Memory B cell (primary cell): ENCODE measurements at places on chromosomes 12 and 14.

GRCh38 chr14:32014057-32014456 lies 63.0 kb upstream of the ARHGAP5 start:
- no peak for DNase-seq

GRCh38 chr14:106831322-106831720 lies 1304.9 kb downstream of the TMEM121 start:
- peak; percentile 81 for DNase-seq

GRCh38 chr14:49691031-49691430 lies 1.9 kb upstream of the KLHDC1 start:
- no peak for DNase-seq

- no peak for DNase-seq
These were observed 5.7 kb upstream of the RABGGTA start for GRCh38 chr14:24277071-24277470.

GRCh38 chr14:59176765-59177164 lies 11.7 kb upstream of the DAAM1 start:
- DNase-seq: no peak

DNA sequence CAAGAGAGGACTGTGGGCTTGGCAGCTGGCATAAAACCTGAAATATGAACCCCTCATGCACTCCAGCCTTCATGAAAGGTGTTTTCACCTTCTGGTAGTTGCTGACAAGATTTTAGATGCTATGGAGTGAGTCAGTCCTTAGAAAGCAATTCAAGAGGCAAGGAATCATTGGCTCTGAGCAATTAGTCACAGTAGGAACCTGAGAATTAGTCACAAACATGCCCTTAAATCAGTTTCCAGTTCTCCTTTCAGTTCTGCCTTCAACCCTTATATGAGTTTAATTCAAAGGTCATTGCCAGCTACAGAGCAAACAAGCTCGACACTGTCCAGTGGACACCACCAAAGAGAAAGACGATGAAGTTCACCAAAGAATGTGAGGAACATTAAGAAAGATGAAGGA lies 472.3 kb downstream of the GLT1D1 start:
- no peak for DNase-seq

DNA sequence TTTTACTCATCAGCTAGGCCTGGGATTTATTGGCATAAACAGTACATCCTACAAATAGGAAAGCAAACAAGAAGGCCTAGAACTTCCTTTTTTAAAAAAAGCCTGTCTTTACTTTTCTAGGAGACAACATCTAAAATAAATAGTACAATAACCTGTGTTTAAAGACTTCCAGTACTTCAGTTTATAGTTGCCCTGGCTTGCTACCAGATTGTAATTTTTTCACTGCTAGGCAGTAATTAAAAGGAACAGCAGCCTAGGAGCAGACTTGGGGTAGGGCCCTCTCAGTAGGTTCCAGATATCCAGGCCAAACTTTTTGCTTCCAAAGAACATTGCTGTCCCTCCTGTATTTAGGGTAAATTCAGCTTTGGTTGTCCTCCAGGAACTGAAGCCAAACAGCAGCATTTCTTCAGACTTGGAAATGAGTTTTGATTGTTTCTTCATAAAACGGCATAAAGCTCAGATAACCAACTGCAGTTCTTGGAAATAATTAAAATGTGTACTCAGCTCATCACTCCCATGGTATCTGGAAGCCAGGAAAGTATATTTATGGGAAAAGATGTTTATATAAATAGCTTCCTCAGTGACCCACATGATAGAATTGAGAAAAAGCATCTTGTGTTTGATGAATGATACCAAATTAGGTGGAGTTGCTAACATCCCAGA lies 61.7 kb downstream of the PPP1R36 start:
- DNase-seq: no peak

DNA sequence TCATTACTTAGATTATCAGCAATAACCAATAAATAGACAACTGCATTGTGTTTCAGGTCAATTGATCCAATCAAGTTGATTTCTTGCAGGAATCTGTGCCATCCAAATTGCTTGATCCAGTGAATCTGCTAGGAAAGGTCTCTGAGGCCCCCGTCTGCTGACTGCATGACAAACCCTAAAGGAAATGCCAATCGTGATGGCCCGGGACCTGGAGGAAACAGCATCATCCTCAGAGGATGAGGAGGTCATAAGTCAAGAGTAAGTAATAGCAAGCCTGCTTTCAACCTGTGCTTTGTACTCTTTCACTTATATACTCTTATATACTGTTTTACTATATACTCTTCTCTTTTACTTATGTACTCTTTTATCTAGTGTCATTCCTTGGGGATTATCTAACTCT lies 1.9 kb downstream of the TTLL5 start:
- no peak for DNase-seq

- no peak for DNase-seq
These were observed 100.7 kb downstream of the ZFC3H1 start for GRCh38 chr12:71562676-71563595.

DNA sequence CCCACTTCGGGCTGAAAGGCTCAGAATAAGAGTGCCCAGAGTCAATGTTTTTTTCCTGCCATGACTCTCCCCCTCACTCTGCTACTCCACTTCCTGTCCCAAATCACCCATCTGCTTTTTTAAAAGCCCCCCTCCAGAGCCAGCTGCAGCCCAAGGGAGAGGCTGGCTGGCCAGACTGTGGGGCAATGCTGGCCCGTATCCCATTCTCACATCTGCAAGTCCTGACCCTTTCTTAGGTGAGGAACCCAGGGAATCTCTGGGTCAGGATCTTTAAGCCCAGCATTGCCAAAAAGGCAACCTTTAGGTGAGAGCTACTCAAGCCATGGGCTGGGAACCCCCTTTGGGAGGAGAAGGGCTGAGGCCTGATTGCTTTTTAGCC lies 1.7 kb upstream of the ITGA5 start:
- DNase-seq: no peak

- no peak for DNase-seq
These were observed 123.5 kb upstream of the BCL2L14 start for GRCh38 chr12:11947213-11947612.

DNA sequence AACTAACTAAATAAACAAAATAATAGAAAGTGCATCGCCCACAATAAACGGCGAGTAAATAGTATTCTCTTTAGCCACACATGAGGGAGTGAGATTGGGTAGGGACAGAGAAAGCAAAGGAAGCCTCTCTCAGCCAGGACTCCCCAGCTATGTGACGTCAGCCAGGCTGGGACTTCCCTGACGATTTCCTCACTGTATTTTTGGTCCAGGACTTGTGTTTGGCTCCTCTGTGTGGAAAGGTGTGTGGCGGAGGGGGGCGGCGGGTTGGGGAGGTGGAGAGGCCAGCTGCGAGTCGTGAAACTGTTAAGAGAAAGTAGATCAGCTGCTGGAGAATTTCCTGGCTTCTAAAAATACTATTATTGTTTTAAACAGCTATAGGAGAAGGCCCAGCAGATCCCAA lies 1124.6 kb downstream of the AACS start:
- no peak for DNase-seq

- DNase-seq: no peak
These were observed at the start of gene MYO1H for GRCh38 chr12:109347589-109347988. Gene MYO1H, plus strand, starts transcription at chr12:109347900. Its CDS starts 61 bp downstream, at chr12:109347961.

GRCh38 chr14:84465880-84466279 lies 1064.1 kb upstream of the FLRT2 start:
- no peak for DNase-seq

DNA sequence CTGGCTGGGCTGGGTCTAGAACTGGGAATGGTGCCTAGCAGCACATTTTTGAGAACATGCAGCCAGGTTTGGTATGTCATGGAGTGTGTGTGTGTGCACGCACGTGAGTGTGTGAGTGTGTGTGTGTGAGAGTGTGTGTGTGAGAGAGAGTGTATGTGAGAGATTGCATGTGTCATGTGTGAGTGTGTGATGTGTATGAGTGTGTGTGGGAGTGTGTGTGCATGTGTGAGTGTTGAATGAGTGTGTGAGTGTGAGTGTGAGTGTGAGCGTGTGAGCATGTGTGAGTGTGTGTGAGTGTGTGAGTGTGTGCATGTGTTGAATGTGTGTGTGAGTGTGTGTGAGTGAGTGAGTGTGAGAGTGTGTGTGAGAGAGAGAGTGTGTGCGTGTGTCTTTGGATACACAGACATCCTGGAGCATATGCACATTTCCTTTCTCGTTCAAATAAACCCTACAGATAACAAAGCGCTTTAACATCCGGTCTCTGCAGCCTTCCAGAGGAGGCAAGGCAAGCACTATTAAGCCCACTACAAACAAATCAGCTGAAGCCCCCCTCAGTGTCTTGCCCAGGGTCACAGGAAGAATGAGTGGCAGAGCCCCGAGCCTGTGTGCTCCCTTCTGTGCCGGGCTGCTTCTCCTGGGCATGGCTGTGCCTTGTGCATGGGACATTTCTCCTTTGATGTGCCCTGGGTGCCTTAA lies 108.7 kb upstream of the ETV6 start:
- DNase-seq: no peak

DNA sequence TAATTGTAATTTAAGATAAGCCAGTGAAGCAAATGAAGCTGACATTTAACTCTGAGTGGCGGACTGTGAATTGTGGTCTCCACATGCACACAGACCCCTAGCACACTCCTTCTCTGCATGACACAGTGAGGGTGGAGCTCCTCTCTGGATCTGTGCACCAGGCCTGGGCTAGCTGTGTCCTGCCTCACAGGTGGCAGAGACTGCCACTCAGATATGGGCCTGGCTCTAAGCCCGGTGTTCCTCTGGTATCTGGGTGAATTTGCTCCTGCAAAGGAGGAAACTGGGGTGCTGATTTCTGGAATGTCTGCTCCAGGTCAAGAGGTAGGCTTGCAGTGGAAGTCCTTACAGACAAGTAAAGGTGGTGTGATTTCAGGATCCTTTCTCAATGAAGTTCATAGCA lies 282.4 kb downstream of the FOXN3 start:
- DNase-seq: no peak

DNA sequence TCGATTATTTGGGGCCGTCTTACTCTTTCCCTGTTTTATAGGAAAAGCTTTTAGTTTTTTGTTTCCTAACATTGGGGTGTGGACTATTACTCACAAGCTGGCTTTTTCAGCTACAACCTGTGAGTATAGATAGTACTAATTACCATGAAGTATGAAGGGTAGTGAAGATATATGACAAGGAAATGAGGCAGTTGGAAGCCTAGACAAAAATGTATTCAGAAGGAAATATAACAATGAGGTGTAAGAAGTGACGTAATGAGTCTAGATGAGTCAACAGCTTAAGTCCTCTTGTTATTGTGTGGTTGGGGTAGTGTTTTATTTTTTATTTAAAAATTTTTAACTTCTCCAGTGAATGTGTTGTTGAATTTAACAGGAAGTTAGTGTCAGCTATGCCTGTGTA lies 804.5 kb downstream of the NRXN3 start:
- no peak for DNase-seq

- no peak for DNase-seq
These were observed 74.1 kb downstream of the NUAK1 start for GRCh38 chr12:106064721-106065021.

DNA sequence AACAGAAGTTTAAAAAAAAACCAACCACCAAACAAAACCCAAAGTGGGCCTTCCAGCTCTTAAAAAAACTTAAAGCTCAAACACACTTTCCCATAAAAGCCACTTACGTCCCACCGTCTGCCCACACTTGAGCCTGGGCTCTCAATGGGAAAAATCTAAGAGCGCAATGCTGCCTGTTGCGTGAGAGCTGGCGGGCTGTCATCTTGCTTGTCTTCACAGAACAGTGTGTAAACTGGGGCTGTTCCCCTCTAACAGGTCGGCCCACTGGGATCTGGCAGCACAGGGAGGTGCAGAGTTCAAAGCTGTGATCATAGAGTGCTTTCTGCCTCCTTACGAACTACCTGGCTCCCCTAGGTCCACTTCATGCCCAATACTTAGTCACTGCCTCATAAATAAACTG lies 80.0 kb downstream of the DICER1 start:
- DNase-seq: no peak

GRCh38 chr12:51345681-51346080 lies 798 bp downstream of the CELA1 start:
- no peak for DNase-seq

- DNase-seq: no peak
These were observed 134.2 kb downstream of the SMOC1 start for GRCh38 chr14:70013271-70013873.

- DNase-seq: no peak
These were observed 33.4 kb upstream of the TXNRD1 start for GRCh38 chr12:104182144-104182543.

DNA sequence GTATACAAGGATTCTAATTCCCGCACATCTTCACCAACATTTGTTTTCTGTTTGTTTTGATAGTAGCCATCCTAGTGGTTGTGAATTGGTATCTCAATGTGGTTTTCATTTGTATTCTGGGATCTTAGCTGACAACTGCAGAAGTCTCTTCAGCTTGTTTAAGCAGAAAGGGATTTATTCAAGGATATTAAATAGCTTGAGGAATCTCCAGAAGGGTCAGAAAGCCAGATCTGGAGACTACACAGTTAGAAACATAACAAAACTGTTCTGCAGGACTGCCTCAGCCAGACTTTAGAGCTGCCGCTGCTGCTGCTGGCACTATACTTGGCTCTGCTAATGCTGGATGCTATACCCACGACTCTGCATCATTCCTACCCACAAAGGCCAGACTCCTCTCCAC lies 13.4 kb upstream of the CDKL1 start:
- DNase-seq: no peak

- no peak for DNase-seq
These were observed 62.5 kb upstream of the METAP2 start for GRCh38 chr12:95411466-95411865.

DNA sequence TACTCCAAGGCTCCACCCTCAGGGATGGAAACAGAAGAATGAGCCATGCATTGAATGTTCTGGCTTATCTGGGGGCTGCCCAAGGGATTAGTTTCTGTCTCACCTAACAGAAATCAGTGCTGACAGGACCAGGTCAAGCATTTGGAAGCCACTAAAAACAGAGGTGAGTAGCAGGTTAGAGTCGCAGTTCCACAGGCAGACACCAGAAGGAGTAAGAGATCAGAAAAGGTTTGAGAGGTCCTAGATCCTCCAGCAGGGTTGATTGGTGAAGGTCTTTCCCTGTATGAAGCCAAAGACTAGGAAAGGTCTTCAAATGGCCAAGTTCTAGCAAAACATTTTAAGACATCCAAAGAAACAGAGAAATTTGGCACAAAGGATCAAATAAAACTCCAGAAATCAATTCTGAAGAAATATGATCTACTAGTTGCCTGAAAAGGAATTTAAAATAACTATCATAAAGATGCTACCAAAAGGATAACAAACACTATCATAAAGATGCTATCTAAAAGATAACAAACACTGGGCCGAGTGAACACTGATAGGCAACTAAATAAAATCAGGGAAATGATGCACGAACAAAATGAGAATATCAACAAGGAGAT lies 19.5 kb upstream of the TTC9 start:
- peak; percentile 53 for DNase-seq

- no peak for DNase-seq
These were observed 504.1 kb downstream of the TMTC2 start for GRCh38 chr12:83190631-83191390.

DNA sequence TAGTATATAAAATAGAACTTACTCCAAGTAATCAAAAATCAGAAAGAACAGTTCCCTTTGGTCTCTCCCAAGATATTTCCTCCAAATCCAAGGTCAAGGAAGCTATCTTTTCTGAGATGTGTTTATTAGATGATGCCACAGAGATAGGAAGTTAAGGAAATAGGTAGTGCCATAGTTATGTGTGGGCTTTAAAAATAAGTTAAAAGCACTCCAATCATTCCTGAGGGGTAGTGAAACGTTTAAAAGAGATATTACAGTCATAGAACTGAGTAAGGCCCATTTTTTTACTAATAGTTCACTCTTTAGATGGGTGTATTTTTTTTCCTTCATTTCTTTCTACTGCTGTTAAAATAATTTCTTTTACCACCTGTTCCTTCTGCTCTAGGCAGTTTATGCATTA lies 1630.9 kb upstream of the SEL1L start:
- DNase-seq: no peak

GRCh38 chr14:99744873-99745224 lies 48.4 kb upstream of the EML1 start:
- DNase-seq: no peak
